ENCODE measurements at places on chromosomes 12 and 14.

DNA sequence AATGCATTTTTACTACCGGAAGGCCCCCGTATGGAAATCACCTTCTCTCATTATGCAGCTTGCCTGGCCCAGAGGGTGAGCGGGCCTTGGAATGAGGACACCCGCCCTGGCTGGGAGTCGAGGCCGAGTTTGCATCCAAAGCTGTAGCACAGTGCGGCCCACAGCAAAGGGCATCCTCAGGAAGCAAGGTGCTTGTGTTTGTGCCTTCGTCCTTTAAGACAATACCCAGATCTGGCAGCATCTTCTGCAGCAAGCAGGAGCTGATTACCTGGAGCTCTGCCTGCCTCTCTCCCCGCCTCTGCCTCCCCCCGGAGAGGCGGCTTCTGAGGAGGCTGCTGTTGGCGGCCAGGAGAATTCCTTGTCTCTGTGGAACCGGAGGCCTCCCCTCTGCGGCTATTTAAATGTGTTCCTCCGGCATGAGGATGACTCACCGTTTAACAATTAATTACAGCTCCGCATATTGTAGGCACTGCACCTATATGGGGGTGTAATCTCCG, 145.3 kb downstream of the CACNA1C start:
- ATAC-seq, result peak; percentile 82

GRCh38 chr12:116368196-116369194, 91.0 kb upstream of the MED13L start:
- no peak for ATAC-seq

- ATAC-seq, result no peak
Observed at GRCh38 chr14:62138593-62138992, 376.4 kb downstream of the SNAPC1 start.

DNA sequence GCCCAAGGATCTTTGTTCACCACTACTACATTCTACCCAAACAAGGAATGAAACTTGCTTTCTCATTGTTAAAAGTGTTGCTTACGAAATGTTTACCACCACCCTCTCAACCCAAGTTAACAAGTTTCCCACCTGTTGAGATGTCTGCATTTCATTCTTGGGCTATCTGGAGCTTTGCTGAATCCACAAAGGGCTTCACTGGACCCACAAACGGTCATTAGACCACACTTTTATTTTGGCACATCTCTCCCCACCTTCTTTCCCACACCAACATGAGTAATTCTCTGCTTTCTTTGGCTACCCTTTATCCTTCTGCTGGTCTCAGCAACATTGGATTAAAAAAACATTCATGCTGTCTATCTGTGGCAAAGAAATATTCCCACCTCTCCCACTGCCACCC, 78.0 kb downstream of the TMEM260 start:
- ATAC-seq, result no peak

- peak; percentile 82 for ATAC-seq
Observed at GRCh38 chr12:50057000-50057841, at the start of gene ASIC1. TSS of gene ASIC1 (plus strand) at chr12:50057596. CDS start at chr12:50058767, 1,171 bp downstream.

DNA sequence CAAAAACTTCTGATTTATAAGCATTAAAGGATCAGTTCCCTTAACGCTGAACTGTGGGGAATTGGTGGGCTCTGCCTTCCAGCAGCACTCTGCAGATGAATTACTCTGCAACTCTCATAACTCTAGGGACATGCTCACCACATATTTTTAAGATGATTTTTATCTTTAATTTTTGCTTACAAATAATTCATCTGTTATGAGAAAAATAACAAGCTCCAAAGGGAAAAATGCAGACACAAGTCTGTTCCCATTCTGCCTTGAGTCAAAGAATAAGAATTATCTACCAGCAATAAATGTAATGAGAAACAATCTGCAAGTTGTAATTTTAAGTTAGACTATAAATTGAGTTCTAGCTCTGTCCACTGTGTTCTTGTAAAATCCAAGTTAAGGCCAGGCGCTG, 133.1 kb upstream of the MDM1 start:
- no peak for ATAC-seq

DNA sequence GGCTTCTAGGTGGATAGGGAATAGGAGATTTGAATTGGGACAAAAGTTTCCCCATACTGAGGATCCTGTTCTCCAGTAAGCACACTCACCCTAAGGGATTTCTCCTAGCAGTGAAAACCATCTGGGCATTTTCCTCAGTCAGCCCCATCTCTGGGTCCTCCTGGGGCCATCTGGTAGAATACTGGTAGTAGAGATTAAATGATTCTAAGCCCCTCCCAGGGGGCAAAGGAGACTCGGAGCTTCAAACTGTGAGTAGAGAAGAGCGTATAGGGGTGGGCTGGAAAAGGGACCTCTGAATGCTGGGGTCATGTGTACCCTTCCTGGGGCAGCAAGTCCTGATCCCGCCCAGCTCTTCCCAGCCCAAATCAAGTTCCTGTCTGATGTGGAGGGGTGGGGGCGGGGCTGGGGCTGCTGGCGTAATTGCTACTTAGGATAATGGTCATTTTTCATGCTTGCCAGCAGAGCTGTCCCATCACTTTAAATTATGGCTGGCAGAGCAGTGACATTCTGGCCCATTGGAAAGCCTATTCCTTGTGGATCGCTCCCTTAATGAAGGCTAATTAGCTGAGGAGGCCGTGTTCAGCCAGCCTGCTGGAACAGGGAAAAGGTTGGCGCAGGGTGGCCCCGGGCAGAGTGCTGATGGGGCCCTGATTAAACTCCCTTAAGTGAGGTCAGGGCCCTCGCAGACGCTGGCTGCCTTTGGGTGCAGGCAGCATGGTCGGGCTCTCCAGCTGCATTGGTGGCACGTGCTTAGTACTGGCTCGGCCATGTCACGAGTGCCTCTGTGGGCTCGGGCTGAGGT, 127.8 kb downstream of the TSPAN9 start:
- ATAC-seq, result no peak

- peak; percentile 65 for ATAC-seq
Observed at GRCh38 chr14:90785471-90785870, 30.8 kb downstream of the TTC7B start.

DNA sequence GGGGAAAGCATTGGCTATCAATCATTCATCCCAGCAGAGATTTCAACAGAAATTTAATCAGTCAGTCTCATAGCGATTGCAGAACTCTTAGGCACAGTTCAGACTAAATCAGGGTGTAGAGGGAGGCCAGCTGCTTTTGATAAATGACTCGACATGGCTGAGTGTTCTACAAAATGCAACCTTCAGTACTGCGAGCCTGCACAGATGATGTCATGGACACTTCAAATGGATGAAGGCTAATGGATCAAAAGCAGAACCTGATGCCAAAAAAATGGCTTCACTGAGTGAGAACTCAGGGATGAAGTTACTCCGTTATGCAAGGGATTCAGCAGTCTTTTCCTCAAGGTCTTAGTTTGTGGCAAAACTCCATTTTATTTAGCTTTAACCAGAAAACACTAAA, 167.3 kb downstream of the DACT1 start:
- peak; percentile 91 for ATAC-seq

DNA sequence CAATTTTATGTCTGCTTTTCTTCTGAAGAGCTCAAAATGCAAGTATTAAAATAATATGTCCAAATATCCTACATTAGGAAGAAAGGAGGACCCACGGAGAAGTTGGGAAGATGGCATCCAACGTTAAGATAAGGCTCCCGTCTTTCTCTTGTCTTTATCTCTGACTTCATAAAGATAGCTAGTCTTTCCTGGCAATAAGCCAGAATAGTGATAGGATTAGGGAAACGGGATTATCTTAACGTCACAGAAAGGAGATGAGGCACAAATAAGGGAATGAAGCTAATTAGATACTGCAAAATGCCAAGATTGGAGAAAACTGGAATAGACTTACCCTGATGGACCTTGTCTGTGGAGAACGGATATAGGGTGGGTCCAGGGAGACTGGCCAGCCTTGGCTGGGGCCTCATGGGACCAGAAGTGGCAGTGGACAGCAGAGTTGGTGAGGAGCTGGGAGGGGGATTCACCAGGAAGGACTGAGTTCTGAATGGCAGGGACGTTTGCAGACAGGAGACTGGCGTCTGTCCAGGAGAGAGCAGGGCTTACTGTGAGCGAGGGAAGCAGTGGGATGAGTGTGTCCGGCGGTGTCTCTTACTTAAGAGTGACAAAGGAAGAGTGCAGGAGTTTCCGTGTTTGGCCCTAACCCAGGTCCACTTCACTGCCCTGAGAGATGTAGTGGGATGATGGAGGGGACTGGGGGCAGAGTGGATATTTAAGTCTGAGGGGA, 119.9 kb downstream of the CACNA1C start:
- ATAC-seq, result no peak

DNA sequence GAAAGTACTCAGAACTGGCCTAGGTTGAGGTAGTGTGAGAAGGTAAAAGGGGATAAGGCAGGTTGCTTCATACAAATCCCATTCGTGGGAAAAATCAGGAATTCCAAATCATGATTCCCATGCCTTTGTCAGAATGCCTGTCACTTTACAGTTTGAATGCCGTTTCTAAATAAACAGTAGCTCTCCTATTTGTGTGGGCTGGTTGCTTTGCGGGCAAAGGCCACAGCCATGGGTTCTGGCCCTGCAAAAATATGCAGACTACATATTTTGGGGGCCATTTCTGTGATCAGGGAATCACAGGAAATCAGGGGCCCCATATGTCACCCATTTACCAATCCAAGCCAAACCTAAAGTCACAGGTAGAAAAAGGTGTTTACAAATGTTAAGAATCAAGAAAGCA, 161.3 kb upstream of the BMP4 start:
- no peak for ATAC-seq

GRCh38 chr12:25263594-25263993, 12.9 kb upstream of the KRAS start:
- no peak for ATAC-seq

GRCh38 chr12:112352921-112353320, 29.3 kb downstream of the HECTD4 start:
- ATAC-seq, result no peak

DNA sequence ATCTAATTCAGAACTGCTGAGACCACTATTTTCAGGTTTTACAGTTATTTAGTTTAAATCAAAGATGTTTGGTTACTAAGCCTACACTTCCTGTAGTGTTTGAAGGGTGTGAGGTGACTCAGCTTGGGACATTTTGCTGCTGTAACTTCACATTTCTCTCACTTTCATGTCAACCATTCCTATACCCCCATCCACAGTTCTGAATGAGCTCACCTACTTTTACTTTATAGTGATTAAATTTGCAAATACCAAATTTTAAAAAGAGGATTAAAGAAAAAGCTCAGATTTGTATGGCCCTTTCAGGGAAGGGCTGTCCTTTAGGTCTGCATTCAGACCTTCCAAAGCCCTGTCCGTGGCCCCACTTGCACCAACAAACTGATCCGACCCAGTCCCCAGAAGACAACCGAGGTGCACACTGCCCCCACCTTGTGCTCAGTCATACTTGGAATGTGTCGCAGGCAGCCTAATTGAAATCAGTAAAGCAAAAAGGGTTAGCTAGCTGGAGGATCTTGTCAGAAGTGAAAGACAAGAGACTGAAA, 174.4 kb downstream of the MON2 start:
- no peak for ATAC-seq

- no peak for ATAC-seq
Observed at GRCh38 chr12:62772416-62772955, 162.5 kb downstream of the PPM1H start.

- no peak for ATAC-seq
Observed at GRCh38 chr14:99033951-99034350, 238.0 kb downstream of the BCL11B start.

DNA sequence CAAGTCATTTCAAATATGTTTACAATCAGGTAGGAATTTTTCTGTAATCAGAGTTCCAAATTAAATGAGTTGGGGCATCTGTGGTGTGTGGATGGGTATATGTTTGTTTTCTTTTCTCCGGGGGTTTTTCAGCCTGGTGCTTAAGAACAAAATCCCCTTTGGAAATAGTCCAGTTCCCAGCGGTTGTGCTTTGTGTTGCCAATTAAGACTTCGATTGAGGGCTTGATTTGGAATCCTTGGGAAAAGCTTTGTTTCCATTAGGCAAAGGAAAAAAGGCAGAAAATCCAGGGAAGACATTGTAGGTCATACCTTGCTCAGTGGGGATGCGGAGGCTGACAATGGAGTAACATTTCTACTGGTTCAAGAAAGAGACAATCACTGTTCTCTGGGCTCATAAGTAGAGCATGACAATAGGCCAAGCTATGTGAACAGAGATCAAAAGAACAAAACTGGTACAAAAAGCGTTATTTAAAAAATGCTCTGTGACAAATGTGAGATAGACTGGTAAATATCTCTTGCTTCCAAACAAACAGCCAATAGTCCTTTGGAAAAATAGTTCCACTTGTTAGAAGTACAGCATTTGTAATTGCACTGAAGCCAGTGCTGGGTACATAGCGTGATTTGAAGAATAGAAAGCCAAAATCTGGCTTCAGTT, 79.7 kb downstream of the EML1 start:
- ATAC-seq, result no peak

- ATAC-seq, result no peak
Observed at GRCh38 chr12:80825506-80825905, 108.8 kb downstream of the MYF5 start.

DNA sequence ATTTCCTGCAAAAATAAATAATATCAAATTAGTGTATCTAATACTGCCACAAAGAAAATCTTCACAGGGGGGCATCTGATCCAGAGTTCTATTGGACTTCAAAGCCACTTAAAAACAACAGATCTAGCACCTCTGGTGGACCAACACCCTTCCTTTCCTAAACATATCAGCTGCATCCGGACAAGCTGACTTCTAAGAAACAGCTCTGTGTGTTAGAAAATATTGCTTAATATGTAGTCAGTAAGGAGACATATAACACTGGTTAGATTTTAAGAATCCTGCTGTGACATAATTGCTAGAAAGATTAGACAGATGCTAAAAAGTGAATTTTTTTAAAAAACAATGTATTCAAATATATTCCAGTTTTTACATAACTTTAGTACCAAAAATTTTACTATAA, 61.1 kb upstream of the PTPRB start:
- no peak for ATAC-seq

DNA sequence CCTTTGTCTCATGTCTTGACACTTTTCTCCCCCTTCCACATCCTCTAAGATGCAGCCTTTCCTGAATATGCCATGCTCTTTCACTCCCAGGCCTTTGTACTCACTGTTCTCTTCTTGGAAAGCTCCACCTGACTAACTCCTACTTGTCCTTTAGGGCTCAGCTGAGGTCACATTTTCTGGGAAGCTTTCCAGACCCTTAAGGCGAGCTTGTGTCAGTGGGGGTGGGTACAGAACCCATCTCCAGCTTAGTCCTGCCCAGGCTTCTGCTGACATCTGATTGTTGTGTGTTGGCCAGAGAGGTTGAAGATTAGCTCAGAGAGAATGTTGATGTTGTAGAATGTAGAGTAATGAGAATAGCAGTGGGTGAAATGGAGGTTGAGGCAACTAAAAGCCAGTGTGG, 2.9 kb upstream of the TSFM start:
- ATAC-seq, result no peak
